GM23338 (cell line): ENCODE measurements at places on chromosomes 13 and 19.

DNA sequence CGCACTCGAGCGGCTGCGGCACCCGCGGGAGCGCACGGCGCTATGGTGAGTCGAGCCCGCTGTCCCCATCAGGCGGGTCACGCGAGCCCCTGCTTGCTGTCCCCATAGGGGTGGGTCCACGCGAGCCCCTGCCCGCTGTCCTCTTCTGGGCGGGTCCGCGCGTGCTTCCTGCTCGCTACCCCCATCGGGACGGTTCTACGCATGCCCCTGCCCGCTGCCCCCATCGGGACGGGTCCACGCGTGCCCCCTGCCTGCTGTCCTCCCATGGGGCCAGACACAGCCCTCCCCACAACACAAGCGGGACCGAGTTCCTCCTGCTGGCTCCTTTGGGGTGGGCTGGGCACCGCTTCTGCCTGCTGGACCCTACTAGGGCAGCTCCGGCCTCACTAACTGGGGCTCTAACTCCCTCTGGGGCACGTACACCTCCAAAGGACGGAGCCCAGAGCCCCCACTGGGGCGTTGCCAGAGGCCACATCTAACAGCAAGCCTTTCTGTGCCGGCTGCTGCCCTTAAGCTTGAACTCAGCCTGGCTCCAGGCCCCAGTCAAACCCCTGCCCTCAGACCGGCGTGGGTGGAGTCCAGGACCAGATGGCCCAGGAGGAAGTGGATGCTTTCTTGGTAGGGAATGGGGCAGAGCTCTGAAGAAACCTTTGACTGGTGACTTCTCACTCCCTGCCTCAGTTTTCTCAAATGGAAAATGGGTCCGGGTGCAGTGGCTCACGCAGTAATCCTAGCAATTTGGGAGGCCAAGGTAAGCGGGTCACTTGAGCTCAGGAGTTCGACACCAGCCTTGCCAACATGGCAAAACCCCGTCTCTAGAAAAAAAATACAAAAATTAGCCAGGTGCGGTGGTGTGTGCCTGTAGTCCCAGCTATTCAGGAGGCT is 722 bp downstream of the COLGALT1 start:
- DNase-seq = peak; percentile 81
- H3K4me1 ChIP-seq = 0 out of 2 replicates have a peak, but pooled peaks cover 3% of the 10 kb centered on the region
- no peaks in the 10 kb centered on the region for H3K36me3 ChIP-seq
- H3K27ac ChIP-seq = no peak overlapping the region

DNA sequence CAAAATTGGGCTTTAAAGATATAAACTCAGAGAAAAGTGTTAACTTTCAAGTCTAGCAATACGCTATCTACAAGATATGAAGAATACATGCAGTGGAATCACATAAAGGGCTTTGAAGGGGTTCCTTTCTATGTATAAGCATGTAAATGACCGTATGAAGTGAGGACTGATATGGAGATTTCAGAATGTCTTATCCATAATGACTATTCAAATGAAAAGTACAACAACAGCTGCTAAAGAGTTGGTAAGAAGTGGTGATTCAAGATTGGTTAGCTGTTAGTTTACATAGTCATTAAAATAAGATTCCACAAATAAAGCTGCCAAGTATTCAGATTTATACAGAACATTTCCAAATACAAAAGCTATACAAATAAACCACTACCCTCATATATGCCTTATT is 153.4 kb upstream of the STARD13 start:
- H3K27ac ChIP-seq = no peak overlapping the region
- H3K4me3 ChIP-seq = no peak overlapping the region
- H3K27me3 ChIP-seq = no peaks in the 10 kb centered on the region
- no peaks in the 10 kb centered on the region for H3K36me3 ChIP-seq
- no peak for DNase-seq
- peaks cover 19% of the 10 kb centered on the region for H3K4me1 ChIP-seq

GRCh38 chr19:33788676-33789075 is 8.0 kb upstream of the KCTD15 start:
- no peaks in the 10 kb centered on the region for H3K36me3 ChIP-seq
- H3K4me1 ChIP-seq = no peaks in the 10 kb centered on the region
- no peak overlapping the region for H3K27ac ChIP-seq

DNA sequence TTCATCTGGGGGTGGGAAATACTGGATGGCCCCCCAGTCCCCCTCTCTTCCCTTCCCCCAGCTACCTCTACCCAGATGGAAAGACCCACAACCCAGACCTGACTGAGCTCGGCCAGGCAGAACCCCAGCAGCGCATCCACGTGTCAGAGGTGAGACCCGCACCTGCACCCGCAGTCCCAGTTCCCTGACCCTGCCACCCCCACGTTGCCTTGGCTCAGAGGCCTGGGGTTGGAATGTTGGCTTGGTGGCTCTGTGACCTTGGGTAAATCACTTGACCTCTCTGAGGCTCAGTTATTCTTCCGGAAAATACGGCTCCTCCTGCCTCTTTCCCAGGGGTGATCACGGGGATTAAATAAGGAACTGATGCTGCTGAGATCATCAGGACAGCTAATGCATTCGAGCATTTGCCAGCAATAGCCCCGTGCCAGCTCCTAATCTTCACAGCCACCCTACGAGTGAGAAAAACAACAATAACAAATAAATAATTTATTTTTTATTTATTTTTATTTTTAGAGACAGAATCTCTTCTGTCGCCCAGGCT is 12.3 kb downstream of the CBLC start:
- DNase-seq = no peak
- H3K27me3 ChIP-seq = no peaks in the 10 kb centered on the region
- no peak overlapping the region for H3K27ac ChIP-seq
- no peak overlapping the region for H3K4me3 ChIP-seq

- no peaks in the 10 kb centered on the region for H3K36me3 ChIP-seq
- DNase-seq = no peak
- H3K4me3 ChIP-seq = no peak within 1 kb of the TSS
- H3K4me1 ChIP-seq = no peaks in the 10 kb centered on the region
- H3K27me3 ChIP-seq = no peaks in the 10 kb centered on the region
- H3K27ac ChIP-seq = no peak within 1 kb of the TSS
These were observed at the start of gene FUT6 for GRCh38 chr19:5839065-5840017. Gene FUT6, minus strand, starts transcription at chr19:5839702. Its CDS starts 7,135 bp downstream, at chr19:5832567.

- H3K4me3 ChIP-seq = no peak overlapping the region
- peaks cover 12% of the 10 kb centered on the region for H3K4me1 ChIP-seq
- H3K27me3 ChIP-seq = no peaks in the 10 kb centered on the region; the same call in 1 of the 2 replicates
- peak; percentile 57 for DNase-seq
- H3K27ac ChIP-seq = 0 out of 2 replicates have a peak overlapping the region, but pooled peaks have one; percentile 26
These were observed 11.6 kb downstream of the CTU1 start for GRCh38 chr19:51096473-51097165.

DNA sequence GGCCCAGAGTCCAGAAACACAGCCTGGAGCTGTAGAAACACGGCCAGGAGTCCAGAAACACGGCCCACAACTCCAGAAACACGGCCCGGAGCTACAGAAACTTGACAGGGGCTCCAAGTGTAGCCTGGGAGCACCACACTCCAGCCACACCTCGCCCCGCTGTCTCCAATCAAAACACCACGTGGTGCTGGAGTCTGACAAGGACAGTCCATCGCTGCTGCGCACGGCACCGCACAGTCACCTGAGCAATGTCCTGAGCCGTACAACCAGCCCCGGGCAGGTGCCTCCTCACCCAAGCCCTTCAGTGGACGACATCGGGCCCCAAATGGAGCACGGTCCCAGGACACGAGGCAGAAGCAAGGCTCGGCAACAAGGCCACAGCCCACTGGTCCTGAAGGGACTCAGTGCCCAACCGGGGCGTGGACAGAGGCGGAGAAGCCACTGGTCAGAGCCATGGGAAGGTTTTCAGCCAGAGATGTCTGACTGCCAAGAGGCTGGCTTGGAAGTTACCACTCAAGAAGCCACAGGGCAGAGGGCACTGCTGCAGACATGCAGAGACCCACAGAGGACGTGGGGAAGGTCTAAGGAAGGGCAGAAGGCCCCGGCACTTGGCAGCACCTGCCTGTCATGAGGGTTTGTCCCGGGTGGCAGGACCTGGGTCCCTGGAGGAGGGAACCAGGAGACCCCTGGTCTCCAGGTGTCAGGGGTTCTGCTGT is 19.7 kb upstream of the PLPP2 start:
- DNase-seq = no peak
- no peak overlapping the region for H3K4me3 ChIP-seq
- H3K27ac ChIP-seq = no peak overlapping the region
- no peaks in the 10 kb centered on the region for H3K36me3 ChIP-seq
- H3K4me1 ChIP-seq = no peaks in the 10 kb centered on the region
- H3K27me3 ChIP-seq = no peaks in the 10 kb centered on the region
